ENCODE measurements at places on chromosomes 6 and 20.

GRCh38 chr6:34284563-34285447, 36.0 kb upstream of the SMIM29 start:
- no peak for DNase-seq

GRCh38 chr20:32894711-32895355, 36.1 kb downstream of the EFCAB8 start:
- no peak for DNase-seq

DNA sequence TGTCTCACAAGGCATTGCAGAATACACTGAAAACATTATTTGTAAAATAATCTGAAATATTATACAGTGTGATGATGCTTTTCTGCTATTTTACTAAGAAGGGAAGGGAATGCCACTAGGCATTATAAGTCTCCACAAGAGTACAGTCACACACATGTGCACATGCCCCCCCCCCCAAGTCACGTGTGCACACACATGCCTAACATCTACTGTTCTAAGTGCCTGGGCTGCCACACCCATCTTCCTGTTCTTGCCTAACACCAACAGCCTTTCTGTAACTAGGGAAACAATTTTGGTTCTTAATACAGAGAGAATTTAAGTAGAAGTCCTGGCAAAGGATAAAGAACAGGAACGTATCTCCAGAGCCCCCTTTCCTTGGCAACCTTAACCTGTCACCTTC, 58.2 kb upstream of the BCLAF1 start:
- no peak for DNase-seq

DNA sequence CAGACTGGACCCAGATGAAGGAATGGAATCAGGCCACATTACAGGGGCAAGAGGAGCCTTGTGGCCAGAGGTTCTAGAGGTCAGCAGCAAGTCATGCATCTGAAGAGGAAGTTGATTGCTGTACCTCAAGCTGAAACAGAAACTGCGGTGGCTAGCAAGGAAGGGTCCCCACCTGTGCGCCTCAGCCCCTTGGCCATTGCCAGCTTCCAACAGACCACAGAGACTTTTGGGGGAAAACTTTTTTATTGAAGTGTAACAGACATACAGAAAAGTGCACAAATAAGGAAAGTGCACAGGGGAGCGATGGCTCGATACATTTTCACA, 26.8 kb upstream of the SLC9A8 start:
- DNase-seq: no peak

DNA sequence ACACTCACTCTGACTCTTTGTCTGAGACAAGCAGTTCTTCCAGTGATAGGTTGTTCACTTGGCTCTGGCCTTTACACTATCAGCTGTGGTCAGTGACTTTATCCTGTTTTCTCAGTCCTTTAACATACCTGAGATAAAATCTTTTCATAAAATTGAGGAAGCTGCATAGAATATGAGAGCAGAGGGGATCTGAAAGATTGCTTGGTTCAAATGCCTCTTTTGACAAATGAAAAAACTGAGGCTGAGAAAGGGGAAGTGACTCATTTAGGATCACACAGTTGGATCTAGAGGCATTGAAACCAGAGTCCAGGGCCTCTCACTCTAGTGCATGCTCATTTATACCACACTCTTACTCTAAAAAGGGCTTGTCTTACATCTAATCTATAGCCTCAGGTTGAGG, 277.0 kb upstream of the TBX18 start:
- DNase-seq: no peak

DNA sequence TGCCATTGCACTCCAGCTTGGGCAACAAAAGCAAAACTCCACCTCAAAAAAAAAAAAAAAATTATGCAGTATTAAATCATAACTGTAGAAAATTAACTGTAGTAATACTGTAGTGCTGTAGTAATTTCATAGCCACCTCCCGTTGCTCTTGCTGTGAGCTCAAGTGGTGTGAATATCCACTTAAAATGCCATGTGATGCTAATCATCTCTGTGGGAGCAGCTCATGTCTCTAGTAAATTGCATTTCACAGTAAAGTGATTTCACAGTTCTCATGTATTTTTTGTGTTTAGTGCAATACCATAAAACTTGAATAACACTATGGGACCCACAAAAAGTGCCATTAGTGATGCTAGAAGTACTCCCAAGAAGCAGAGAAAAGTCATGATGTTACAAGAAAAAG, 14.4 kb upstream of the FAM217A start:
- no peak for DNase-seq
